Liver (tissue), 10 donors: ENCODE measurements at places on chromosomes 16 and 17. TPM values are rescaled to one million over a fixed set of nuclear protein-coding genes. Genes with fewer than 3 reads are reported as not detected.

The KRTAP4-9 gene
- total RNA-seq: not detected

The FOXL1 gene
- total RNA-seq: 0.05 TPM

The NT5M gene
- 0.42 TPM for total RNA-seq

The GRIN2C gene
- 0.09 TPM for total RNA-seq

The TMC8 gene
- 7.9 TPM for total RNA-seq

The TOM1L1 gene
- total RNA-seq: 21.4 TPM

The CAPNS2 gene
- total RNA-seq: 0.33 TPM
